ENCODE measurements at places on chromosomes 5 and 9.

DNA sequence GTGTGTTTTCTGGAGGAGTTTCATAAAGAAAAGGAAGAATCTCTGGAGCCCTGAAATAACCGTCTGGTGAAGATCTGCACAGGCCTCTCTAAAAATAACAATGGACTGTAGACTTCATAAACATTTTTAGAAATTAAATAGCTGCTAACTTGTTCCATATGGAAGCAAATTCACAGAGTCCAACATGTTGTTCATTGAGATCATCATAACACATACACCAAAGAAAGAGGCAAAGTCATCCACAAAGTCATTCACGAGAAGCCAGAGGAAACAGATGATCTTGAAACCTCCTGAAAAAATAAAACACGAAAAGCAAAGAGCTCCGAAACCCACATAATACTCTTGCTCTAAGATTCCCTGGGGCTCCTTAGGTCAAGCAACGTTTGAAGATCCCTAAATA lies 347.8 kb downstream of the EFNA5 start:
- no peak for DNase-seq

GRCh38 chr9:6109571-6109970 lies 94.1 kb upstream of the RANBP6 start:
- no peak for DNase-seq

- DNase-seq: no peak
Measured at GRCh38 chr5:3512361-3513095, 83.1 kb upstream of the IRX1 start.

DNA sequence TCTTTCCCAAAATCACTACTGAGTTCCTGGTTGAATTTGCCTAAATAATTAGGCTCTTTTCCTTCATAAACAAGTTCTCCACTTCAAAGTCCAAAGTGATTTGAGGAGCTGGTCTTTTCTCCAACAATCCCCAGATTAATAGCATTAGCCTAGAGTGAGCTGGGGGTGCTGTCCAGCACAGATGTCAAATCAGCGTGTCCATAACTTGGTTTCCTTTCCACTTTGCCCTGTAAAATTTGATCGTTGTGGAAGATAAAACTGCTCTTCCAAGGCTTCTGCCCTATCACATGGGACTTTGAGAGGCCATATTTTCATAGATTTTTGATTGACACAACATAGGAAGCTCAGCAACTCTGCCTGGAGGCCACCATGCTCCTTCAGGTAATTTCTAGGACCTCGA lies 134.7 kb upstream of the RORB start:
- DNase-seq: no peak

- DNase-seq: no peak
Measured at GRCh38 chr5:21931116-21931515, 922.0 kb downstream of the CDH12 start.

DNA sequence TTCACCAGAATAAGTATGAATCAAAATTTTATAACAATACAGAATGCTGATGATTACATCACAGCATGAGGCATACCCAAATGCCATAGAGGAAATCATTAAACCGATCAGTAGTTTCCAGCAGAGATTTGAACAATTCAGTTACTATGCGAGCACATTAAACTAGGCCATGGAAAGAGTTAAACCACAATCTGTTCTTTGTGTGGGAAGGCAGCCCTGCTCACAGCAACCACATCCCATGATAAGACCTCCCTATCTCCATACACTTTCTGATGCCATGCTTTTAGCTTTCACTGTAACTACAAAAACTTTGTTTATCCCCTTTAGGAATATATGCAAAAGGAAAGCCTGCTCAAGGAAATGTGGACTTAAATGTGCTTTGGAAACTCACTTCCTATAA lies 4.5 kb downstream of the NFIB start:
- no peak for DNase-seq

DNA sequence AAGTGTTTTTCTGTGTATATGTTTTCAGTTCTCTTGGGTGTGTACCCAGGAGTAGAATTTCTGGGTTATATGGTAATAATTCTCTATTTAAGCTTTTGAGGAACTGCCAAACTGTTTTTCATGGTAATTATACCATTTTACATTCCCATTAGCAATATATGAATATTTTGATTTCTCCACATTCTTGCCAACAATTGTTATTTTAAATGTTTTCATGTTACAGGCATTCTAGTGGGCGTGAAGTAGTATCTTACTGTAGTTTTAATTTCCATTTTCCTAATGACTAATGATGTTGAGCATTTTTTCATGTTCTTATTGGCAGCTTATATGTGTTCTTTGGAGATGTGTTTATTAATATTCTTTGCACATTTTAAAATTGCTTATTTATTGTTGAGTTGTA lies 199.5 kb downstream of the FER start:
- DNase-seq: no peak

GRCh38 chr5:8752595-8752994 lies 793.3 kb downstream of the SEMA5A start:
- DNase-seq: no peak

- no peak for DNase-seq
Measured at GRCh38 chr9:8278048-8278447, 478.5 kb upstream of the DMAC1 start.

- DNase-seq: no peak
Measured at GRCh38 chr5:23977997-23978396, 470.6 kb downstream of the PRDM9 start.
